ENCODE measurements at places on chromosomes 2 and 18.

GRCh38 chr2:178909507-178909906 lies 102.3 kb upstream of the TTN start:
- no peak for DNase-seq
- H3K27ac ChIP-seq: no peak overlapping the region
- H3K4me3 ChIP-seq: no peak overlapping the region

GRCh38 chr2:203033395-203033794 lies 18.7 kb downstream of the NBEAL1 start:
- H3K36me3 ChIP-seq: no peaks in the 10 kb centered on the region
- no peak overlapping the region for H3K27ac ChIP-seq
- DNase-seq: no peak
- no peak overlapping the region for H3K4me3 ChIP-seq

- peak; percentile 4 for DNase-seq
- H3K27me3 ChIP-seq: no peaks in the 10 kb centered on the region
- no peak overlapping the region for H3K4me3 ChIP-seq
- H3K27ac ChIP-seq: no peak overlapping the region
- no peaks in the 10 kb centered on the region for H3K4me1 ChIP-seq
These were observed 88.9 kb downstream of the ASXL3 start for GRCh38 chr18:33666915-33667314.

- DNase-seq: no peak
- H3K27ac ChIP-seq: no peak overlapping the region
- no peaks in the 10 kb centered on the region for H3K4me1 ChIP-seq
- no peaks in the 10 kb centered on the region for H3K36me3 ChIP-seq
These were observed 1539.5 kb upstream of the CELF4 start for GRCh38 chr18:39105104-39105503.

- DNase-seq: no peak
- no peak overlapping the region for H3K4me3 ChIP-seq
- H3K27ac ChIP-seq: no peak overlapping the region
- no peaks in the 10 kb centered on the region for H3K4me1 ChIP-seq
- no peaks in the 10 kb centered on the region for H3K27me3 ChIP-seq
These were observed 32.1 kb upstream of the DYNAP start for GRCh38 chr18:54558609-54559585.

- H3K27ac ChIP-seq: no peak overlapping the region
- no peak for DNase-seq
- H3K4me1 ChIP-seq: peaks cover 5% of the 10 kb centered on the region
- H3K36me3 ChIP-seq: peaks cover 2% of the 10 kb centered on the region
- no peak overlapping the region for H3K4me3 ChIP-seq
These were observed 121.1 kb downstream of the TANC1 start for GRCh38 chr2:159089543-159089942.

- H3K4me1 ChIP-seq: peaks cover 7% of the 10 kb centered on the region
- no peak overlapping the region for H3K4me3 ChIP-seq
- H3K27me3 ChIP-seq: no peaks in the 10 kb centered on the region
- H3K27ac ChIP-seq: peak overlapping the region; percentile 26
These were observed 133.5 kb downstream of the FAM124B start for GRCh38 chr2:224268441-224268840.

DNA sequence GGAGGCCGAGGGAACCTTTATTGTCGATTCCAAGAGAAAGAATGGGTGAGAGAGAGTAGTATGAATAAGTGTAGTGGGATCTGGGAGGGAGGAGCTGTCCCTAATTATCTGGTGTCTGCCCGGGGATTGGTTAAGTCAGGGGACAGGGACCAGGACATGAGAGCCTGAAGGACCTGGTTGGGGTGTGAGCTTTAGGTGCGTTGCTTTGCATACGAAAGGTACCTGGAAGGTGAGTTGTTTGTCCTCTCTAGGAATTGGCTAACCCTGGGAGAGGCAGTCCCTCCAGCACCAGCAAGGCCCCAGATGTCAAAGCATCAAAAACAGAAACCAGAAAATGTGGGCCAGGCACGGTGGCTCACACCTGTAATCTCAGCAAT lies 48.1 kb upstream of the RPL31 start:
- no peak overlapping the region for H3K27ac ChIP-seq
- H3K4me1 ChIP-seq: no peaks in the 10 kb centered on the region
- DNase-seq: no peak
- no peaks in the 10 kb centered on the region for H3K27me3 ChIP-seq
- H3K36me3 ChIP-seq: peaks cover 12% of the 10 kb centered on the region
- no peak overlapping the region for H3K4me3 ChIP-seq

DNA sequence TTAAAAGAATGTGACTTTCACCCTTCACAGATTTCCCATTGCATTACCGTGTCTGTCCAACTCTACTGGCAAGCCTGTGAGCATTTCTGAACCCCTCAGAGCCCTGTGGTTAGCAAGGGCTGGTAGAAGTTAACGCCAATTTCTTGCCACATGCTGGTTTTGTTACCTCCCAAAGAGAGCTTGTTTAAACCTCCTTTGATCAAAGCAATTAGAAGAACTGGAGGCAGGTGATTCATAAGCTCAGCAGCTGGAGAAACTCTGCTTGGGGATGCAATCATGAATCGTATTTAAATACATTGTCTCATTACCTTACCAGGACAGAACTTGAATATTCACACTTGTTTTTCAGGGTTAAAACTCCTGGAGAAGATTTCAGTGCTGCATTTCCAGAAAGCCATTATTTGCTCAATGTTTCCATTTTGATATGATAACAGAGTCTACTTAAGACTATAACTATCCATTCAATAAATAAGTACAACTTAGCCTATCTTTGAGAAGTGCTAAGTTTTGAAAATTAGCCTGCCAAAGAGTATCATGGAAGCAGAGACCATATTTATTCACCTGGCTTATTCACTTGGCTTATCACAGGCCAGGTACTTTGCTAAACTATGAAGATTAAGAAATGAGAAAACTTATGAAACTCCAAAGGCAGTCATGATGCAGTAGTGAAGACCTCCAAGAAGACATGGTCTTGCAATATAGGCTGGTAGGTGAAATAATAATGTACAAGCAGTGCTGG lies 292.8 kb downstream of the INSIG2 start:
- H3K27ac ChIP-seq: no peak overlapping the region
- H3K27me3 ChIP-seq: peaks cover 14% of the 10 kb centered on the region
- no peaks in the 10 kb centered on the region for H3K4me1 ChIP-seq
- no peak for DNase-seq

- no peak overlapping the region for H3K27ac ChIP-seq
- H3K4me1 ChIP-seq: no peaks in the 10 kb centered on the region
- no peaks in the 10 kb centered on the region for H3K36me3 ChIP-seq
- no peak overlapping the region for H3K4me3 ChIP-seq
- no peaks in the 10 kb centered on the region for H3K27me3 ChIP-seq
These were observed 292.4 kb downstream of the TRIB2 start for GRCh38 chr2:13009027-13009642.

- no peak overlapping the region for H3K27ac ChIP-seq
- H3K4me3 ChIP-seq: no peak overlapping the region
- H3K4me1 ChIP-seq: no peaks in the 10 kb centered on the region
- no peaks in the 10 kb centered on the region for H3K27me3 ChIP-seq
These were observed 95.8 kb upstream of the SETBP1 start for GRCh38 chr18:44584900-44585299.

GRCh38 chr2:12549641-12550040 lies 167.1 kb upstream of the TRIB2 start:
- no peaks in the 10 kb centered on the region for H3K36me3 ChIP-seq
- no peak overlapping the region for H3K4me3 ChIP-seq
- H3K27ac ChIP-seq: no peak overlapping the region
- no peaks in the 10 kb centered on the region for H3K27me3 ChIP-seq
- DNase-seq: no peak
- H3K4me1 ChIP-seq: no peaks in the 10 kb centered on the region

DNA sequence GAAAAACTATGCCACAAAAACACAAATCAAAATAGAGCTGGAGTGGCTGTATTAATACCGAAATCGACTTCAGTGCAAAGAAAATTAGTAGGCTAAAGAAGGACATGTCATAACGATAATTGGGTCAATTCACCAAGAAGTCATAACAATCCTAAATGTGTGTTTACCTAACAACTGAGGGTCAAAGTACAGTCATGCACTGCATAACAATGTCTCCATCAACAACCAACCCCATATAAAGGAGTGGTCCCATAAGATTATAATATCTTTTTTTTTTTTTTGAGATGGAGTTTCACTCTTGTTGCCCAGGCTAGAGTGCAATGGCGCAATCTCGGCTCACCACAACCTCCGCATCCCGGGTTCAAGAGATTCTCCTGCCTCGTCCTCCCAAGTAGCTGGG lies 87.5 kb downstream of the NAB1 start:
- no peaks in the 10 kb centered on the region for H3K27me3 ChIP-seq
- no peaks in the 10 kb centered on the region for H3K36me3 ChIP-seq
- H3K4me1 ChIP-seq: no peaks in the 10 kb centered on the region
- DNase-seq: no peak
- H3K4me3 ChIP-seq: no peak overlapping the region

- no peak overlapping the region for H3K27ac ChIP-seq
- no peak overlapping the region for H3K4me3 ChIP-seq
- H3K36me3 ChIP-seq: no peaks in the 10 kb centered on the region
- DNase-seq: no peak
These were observed 292.6 kb downstream of the SETBP1 start for GRCh38 chr18:44973282-44973681.

GRCh38 chr2:74429487-74430451 lies 8.2 kb downstream of the WDR54 start:
- H3K27me3 ChIP-seq: no peaks in the 10 kb centered on the region
- no peak overlapping the region for H3K4me3 ChIP-seq

- H3K4me3 ChIP-seq: no peak overlapping the region
- H3K27me3 ChIP-seq: no peaks in the 10 kb centered on the region
- H3K27ac ChIP-seq: no peak overlapping the region
- H3K4me1 ChIP-seq: peaks cover 14% of the 10 kb centered on the region
These were observed 10.9 kb downstream of the ANKRD23 start for GRCh38 chr2:96832754-96833507.

- no peaks in the 10 kb centered on the region for H3K27me3 ChIP-seq
- no peak overlapping the region for H3K4me3 ChIP-seq
- H3K27ac ChIP-seq: no peak overlapping the region
- H3K36me3 ChIP-seq: no peaks in the 10 kb centered on the region
- no peaks in the 10 kb centered on the region for H3K4me1 ChIP-seq
- no peak for DNase-seq
These were observed 116.0 kb downstream of the ABCA12 start for GRCh38 chr2:215022418-215022817.

- H3K27me3 ChIP-seq: peaks cover 100% of the 10 kb centered on the region
- H3K4me3 ChIP-seq: peak overlapping the region; percentile 28
- H3K27ac ChIP-seq: no peak overlapping the region
- H3K4me1 ChIP-seq: peaks cover 3% of the 10 kb centered on the region
- no peak for DNase-seq
- no peaks in the 10 kb centered on the region for H3K36me3 ChIP-seq
These were observed 34.3 kb upstream of the ATP6V1B1 start for GRCh38 chr2:70901227-70902066.

GRCh38 chr2:28437149-28437835 lies 44.6 kb downstream of the FOSL2 start:
- peaks cover 22% of the 10 kb centered on the region for H3K4me1 ChIP-seq
- H3K27me3 ChIP-seq: no peaks in the 10 kb centered on the region
- H3K4me3 ChIP-seq: no peak overlapping the region
- no peak for DNase-seq
- peak overlapping the region; percentile 26 for H3K27ac ChIP-seq
- no peaks in the 10 kb centered on the region for H3K36me3 ChIP-seq

Measured in large intestine (tissue), 12 donors.